ENCODE measurements at places on chromosomes 4 and X.
A peak's percentile ranks its signal among the peaks of the same experiment; 100 is the strongest.

- DNase-seq: no peak
Measured at GRCh38 chr4:173121076-173121561, 47.5 kb upstream of the GALNT7 start.

- no peak for DNase-seq
Measured at GRCh38 chr4:167903291-167903721, 189.0 kb upstream of the ANXA10 start.

DNA sequence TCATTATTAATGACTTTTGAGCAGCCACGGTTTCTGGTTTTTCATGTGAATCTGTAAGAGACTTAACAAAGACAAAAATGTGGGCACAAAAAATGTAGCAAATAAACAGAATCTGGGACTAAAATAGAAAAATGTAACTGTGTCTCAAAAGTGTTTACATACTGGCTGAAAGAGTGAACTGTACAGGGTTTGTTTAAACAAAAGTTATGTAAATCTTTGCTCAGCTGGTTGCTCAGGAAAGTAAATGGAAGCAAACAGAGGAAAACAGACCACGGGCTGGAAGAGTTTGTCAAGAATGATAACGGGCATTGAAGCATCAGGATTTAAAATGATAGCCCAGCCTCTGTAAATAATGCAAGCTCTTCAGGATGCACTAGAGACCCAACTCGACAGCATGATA, 921.8 kb upstream of the FTHL17 start:
- no peak for DNase-seq

GRCh38 chrX:40056420-40056819, 41.3 kb downstream of the BCOR start:
- no peak for DNase-seq

- DNase-seq: no peak
Measured at GRCh38 chrX:107619885-107620322, 8.4 kb upstream of the PRPS1 start.

GRCh38 chr4:114690571-114690970, 92.0 kb downstream of the UGT8 start:
- DNase-seq: no peak

GRCh38 chrX:28549838-28550237, 37.4 kb upstream of the IL1RAPL1 start:
- no peak for DNase-seq

DNA sequence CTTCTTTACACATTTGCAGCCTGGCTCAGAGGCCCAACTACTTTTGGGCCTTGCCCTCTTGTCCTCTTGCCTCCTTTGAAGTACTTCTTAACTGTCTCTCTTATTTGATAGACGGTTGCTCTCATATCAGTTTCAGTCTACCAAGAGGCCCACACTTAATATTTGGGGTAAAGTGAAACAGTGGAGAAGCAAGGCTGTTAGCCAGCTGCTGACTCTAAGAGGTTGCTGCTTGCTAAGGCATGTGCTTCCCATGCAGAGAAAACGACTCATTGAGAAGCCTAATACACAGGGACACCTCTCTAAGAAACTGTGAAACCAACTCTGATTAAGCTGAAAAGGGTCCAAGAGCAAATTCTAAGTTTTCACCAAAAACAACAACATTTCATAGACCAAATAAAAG, 94.6 kb downstream of the PPP3CA start:
- no peak for DNase-seq

GRCh38 chrX:13377550-13377934, 57.7 kb upstream of the ATXN3L start:
- DNase-seq: no peak

DNA sequence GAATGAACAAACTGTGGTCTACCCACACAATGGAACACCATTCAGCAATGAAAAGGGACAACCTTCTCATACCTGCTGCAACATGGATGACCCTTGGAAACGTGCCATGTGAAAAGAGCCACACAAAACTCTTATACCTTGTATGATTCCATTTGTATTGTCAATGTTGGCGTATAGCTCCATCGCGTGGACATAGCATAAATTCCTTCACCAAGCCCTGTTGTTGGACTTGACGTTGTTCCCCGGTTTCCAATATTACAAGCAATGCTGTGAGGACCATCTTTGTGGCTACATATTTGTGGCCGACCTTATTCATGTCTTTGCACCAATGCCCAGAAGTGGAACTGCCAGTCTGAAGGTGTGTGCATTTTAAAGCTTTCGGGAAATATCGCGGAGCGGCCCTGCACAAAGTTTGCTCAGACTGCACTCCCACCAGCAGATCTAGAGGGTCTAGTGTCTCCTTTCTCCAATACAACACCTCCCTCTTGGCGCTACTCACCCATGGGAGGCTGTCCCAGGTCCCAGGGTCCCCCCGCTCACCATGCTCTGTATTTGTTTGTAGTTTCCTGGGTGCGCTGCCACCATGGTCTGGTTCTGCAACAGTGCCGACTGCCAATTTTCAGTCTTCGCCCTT, at the start of gene CLDN34:
Gene CLDN34 (plus strand): TSS at position 584 of the 634 bp plus-strand sequence. CDS start 0 bp downstream, at position 584.
- no peak for DNase-seq

DNA sequence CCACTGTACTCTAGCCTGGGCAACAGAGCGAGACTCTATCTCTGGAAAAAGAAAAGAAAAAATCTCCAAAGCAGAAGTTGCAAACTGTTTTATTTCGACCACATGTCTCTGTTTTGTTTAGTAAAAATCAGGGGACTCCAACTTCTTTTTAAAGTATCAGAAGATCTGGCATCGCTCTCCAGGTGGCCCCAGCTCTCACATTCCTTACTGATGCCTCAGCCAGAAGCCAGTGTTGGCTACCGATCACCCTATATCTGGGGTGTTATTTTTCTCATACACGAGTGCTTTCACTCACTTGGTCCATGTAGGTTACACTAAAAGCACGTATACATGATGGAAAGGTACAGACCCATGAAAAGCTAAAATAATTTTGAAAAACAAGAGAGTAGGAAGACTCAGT, 8.3 kb downstream of the MPP1 start:
- DNase-seq: no peak

DNA sequence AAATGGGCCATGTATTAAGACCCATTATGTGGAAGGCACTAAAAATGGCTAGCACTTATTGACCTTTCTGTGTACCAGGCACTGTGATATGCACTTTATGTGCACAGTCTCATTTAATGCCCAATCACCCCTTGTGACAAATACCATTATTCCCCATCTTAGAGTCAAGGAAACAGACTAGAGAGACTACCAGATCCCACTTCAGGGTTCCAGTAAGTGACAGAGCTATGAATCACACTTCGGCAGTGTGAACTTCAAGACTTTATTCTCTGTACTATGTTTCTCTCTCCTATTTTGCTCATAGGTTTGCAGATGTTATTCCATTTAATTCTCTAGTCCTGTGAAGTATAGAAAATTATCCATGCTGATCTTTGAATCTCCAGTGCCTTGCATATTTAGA, 107.0 kb downstream of the NFKB1 start:
- DNase-seq: no peak

- DNase-seq: peak; percentile 70
Measured at GRCh38 chr4:89438102-89438831, 130.7 kb upstream of the GPRIN3 start.

GRCh38 chr4:132958457-132959263, 190.4 kb upstream of the PCDH10 start:
- no peak for DNase-seq

DNA sequence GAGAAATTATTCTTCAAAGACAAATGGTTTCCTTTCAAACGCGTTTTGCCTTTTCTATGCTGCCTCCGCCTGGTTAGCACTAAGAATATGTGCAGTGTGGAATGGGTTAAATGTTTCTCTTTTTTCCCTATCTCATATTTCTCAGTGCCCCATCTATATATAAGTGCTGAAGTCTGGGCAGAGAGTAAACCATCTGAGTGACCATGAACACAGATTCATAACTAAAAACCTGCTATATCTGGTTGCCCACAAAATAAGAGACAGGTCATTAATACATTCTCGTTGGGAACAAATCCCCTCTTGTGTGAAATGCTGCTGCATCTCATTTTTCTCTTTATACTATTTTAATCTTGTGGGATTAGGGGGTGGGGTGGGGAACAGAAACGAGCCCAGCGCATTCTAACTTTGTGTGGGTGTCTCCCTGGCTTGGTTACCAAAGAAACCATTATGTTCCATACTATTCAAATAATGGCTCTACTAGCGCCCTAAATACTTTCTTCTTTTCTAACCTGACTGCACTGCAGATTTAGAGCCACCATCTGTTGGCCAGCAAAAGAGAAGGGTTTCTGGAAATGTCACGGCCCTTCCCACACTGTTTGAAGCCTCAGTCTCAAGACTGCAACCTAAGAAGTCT, 42.2 kb upstream of the PTCHD1 start:
- no peak for DNase-seq

- no peak for DNase-seq
Measured at GRCh38 chr4:53490965-53491622, 100.2 kb downstream of the LNX1 start.

GRCh38 chr4:5463361-5463760, 245.0 kb downstream of the EVC2 start:
- no peak for DNase-seq

DNA sequence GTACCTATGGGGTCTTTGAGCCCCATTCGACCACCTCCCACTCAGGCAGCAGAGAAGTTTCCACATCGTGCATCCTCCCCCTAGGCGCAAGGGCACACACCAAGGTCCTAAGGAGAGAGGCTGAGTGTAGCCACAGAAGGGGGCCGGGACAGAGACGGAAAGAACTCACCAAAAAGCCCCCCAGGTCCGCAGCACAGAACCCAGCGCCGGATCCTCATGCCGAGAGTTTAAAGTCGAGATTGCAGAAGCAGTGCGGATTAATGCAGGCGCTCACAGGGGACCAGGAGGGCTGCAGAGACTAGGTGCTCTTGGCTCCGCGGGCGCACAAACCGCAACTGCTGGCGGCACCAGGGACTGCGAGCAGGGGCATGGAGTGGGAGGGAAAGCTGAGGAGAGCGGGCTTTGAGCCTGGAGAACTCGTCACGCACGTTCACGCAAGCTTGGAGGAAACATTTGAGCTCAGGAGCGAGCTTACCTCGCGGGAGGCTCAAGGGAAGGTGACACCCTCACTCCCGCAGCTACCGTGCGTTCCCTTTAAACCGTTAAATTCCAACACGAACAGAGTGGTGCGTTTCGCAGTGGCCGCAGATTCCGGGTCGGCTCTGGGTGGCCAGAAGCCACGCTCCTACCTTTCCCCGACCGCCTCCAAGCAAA, 8.5 kb downstream of the NKX3-2 start:
- DNase-seq: no peak

DNA sequence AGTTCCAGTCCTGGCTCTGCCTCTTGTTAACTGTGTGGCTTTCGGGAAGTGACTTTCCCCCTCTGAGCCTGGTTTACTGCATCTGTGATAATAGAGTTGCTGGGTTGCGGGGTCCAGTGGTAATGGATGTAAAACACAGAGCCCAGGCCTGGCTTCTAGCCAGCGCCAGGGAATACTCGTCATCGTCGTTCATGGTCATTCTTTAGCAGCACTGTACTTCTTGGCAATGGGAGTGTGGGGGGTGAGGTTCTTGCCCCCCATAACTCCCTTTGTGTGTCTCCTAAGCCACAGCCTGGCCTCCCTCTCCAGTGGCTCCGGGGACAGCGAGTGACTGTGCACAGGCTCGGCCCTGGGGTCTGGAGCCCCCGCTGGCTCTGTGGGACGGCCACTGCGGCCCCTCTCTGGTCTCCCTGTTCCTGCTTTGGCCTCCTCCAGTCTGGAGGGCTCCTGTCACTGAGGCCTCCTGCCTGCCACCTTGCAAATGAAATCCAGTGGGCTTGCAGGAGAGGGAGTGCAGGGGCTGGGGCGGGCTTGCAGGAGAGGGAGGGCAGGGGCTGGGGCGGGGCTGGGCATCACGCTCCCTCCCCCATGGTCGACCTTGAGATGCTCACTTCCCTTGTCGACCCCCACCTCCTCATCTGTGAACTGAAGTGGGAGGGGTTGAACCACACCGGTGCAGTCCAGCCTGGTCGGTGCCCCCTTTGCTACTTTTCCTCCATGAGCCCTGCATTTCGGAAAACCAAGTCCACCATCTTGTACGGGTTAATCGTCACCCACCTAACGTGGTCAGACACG, 13.2 kb downstream of the PSAPL1 start:
- DNase-seq: no peak

GRCh38 chr4:1112174-1112820, 1.1 kb downstream of the RNF212 start:
- DNase-seq: no peak

- no peak for DNase-seq
Measured at GRCh38 chr4:24024605-24025004, 134.8 kb upstream of the PPARGC1A start.

- no peak for DNase-seq
Measured at GRCh38 chr4:37953620-37954293, 6.4 kb upstream of the PTTG2 start.

DNA sequence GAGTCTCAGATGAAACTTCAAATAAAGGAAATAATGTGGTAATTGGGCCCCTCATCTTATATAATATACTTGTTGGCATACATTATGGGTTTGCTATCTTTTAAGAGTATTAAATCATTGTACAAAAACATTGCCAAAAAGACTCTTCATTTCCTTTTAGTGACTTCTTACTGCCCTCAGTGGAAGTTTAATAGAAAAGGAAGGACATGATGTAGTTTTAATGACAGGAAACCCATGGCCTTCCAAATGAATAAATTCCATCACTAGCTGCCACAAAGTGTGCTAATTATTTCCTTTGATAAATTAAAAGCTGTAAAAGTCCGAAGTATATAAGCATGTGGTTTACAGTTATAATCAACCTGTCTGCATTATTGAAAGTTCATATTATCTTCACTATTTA, 350.9 kb upstream of the HAND2 start:
- DNase-seq: no peak

DNA sequence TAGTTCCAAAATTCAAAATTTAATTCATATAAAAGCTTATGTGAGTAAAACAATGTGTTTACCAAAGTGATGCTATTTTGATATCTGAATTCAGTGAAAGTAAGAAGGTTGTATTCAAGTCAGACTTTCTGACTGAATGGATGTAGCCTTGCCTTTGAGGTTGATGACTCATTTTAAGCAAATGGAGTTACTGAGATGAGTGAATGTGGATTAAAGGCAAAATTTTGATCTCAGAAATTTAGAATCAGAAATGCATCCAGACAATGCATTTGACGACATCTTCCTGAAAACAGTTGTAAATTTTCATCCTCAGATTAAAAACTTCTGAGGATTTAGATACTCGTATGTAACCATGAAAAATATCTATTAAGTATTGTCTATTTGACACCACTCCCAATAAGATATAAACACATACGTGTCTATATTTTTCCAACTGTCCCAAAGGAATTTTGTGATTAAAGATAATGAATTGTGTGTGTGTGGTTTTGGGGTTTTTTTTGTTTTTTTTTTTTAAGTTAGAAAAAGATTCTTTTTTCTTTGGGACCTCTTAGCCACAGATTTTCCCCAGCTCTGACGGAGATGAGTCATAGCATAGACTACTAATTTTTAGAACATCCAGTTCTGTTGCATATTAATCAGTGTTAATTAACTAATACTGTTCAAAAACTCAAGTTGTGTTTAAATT, 34.4 kb downstream of the NFKB1 start:
- DNase-seq: peak; percentile 78

Data from activated CD4-positive, alpha-beta T cell treated with anti-CD3 and anti-CD28 coated beads, Interleukin-2, Interleukin-6, amounts not matched to agents 100 ng/mL and 50 ng/mL, durations not matched to agents 16 hours and 8 hours (primary cell).